ENCODE measurements at places on chromosomes 11 and 22. TPM values are rescaled to one million over a fixed set of nuclear protein-coding genes. Genes with fewer than 3 reads are reported as not detected.

DNA sequence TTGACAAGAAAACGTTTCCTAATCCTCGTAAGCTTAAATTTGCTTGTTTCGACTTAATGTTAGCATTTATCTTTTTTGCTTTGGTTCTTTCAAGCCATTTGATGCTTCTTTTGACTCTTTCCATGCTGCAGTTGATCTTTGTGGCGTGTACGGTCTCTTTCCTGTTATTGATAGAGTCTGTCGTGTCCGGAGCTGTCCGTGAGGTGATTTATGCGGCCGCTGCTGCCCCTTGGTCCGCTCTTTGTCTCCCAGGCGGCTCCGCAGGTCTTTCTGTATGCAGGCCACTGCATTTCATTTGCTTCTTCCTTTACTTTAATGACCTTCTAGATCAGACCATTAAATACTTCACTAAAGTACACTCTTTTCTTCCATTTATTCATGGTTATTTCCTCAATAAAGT, 50.3 kb downstream of the TBC1D22A start:
- DNase-seq, result peak; percentile 22

- no peak for DNase-seq
Observed at GRCh38 chr22:44348971-44349560, 36.3 kb upstream of the SHISAL1 start.

- DNase-seq, result no peak
Observed at GRCh38 chr11:117563556-117563955, 233.5 kb downstream of the DSCAML1 start.

DNA sequence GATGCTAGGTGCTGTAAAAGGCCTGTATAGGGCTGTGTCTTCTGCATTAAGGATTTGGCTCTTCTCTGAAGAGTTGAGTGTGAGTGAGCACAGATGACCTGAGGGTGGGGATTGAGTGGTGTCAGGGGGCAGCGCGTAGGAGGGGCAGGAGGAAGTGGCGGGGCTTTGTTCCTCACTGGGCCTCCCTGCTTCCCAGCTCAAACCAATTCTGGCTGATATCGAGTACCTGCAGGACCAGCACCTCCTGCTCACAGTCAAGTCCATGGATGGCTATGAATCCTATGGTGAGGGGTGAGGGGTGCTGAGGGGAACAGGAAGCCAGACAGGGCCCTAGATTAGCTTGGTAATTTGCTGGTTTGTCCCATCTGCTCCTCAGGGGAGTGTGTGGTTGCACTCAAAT, 9.1 kb downstream of the PHOX2A start:
- DNase-seq, result no peak

- DNase-seq, result no peak
Observed at GRCh38 chr11:77101043-77101537, 1.6 kb upstream of the OMP start.

DNA sequence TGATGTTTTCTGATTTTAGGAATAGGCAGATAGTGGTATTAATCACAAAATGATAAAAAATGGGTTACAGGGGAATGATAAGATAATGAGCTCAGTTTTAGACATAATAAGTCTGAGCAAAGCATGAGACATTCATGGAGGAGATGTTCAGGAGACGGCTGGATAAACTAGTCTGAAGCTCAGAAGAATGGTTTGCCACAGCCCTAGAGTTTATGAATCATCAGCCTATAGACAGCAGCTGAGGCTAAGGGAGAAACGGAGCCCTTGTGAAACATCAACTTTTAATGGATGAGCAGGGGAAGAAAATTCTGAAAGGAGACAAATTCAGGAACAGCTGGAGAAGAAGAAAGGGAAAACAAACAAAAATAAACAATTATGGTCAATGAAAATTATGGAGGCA, 87.2 kb downstream of the RELT start:
- DNase-seq, result no peak

DNA sequence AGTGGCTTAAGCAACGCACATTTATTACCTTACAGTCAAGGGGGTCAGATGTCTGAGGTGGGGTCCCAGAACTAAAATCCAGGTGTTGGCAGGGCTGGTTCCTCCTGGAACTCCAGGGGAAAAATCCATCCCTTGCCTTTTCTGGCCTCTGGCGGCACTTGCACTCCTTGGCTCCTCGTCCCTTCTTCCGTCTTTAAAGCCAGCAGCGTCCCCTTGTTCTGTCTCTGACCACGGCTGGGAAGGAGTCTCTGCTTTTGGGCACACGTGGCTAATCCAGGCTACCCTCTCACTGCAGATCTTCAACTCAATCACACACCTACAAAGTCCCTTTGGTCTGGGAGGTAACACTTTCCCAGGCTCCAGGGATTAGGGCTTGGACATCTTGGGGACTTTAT, 73.5 kb upstream of the WNT7B start:
- DNase-seq, result no peak

GRCh38 chr11:2768471-2769408, 68.9 kb upstream of the KCNQ1OT1 start:
- no peak for DNase-seq

- DNase-seq, result no peak
Observed at GRCh38 chr11:111922803-111923202, 4.1 kb downstream of the C11orf52 start.

DNA sequence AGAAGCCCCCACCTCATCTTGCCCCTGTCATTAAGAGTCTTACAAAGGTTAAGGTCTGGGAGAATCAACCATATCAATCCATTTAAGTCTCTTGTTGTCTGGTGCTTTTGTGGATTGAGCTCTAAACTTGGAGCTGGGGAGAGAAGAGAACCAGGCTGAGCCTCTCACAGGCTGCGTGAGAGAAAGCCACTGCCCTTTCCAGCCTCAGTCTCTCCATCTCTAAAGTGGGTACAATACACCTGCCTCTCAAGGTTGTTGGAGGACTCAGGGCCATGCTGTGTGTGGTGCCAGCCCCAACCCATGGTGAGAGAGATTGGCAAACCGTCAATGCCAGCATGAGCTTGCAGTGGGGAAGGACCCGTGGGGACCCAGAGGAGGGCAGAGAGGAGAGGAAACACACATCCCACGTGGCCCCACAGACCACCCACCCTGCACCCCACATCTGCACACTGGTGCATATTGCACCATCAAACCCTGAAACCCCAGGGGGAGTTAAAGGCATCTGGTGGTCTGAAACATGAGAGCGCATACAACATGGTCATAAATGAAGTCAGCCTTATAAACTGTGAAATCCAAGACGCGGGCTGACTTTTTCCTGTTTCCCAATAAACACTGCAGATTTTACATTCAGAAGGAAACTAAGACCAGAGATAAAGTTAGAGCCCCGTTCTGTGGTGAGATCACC, 27.5 kb upstream of the FBLN1 start:
- no peak for DNase-seq

DNA sequence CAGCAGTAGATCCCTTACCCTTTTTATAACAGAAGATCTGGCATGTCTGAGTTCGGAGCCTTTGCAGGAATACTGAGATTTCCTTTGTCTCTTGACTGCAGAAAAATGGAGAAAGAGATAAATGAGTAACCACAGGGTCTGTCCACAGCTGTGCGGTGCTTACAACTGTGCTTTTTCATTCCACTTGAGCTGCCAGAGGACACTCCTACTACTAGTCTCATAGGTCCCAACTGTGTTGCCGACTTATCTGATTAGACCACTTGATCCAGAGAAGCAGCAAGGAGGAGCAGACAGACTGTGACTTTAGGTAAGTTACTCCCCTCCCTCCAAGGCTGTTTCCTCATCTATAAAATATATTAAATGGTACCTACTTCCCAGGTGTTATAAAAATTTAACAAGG, 17.5 kb downstream of the FAM227A start:
- no peak for DNase-seq

DNA sequence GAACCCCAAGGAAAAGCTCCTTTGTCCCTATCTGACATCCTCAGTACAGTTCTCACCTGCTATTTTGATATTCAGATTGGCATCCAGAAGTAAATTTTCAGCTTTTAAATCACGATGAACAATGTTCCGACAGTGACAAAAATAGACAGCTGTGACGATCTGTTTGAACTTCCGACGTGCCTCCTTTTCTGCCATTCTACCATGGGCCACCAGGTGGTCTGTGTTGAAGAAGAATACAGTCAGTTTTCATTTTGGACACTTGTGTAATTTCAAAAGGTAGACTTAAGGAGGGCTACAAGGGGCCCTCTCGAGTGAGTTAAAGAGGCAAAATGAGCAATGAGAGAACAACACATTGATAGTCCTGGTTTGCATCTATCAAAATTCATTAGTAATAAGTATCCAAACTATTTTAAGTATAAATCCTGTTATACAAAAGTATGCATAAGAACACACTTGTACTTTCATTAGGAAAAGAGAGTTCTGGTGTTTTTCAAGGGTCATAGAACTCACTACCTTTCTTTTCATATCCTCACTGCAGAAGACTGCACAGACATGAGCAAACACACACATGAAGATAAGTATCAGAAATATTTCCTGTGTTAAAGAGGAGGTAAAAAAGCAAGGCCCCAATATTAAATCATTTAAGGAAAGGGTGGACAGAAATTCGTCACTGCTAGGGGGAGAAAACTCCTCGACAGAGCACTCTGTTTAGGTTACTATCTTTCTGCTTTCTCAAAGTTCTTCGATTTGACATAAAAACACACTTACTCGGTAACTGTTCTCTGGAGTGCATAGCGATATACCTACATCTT, 89.9 kb upstream of the APOA1 start:
- DNase-seq, result no peak

DNA sequence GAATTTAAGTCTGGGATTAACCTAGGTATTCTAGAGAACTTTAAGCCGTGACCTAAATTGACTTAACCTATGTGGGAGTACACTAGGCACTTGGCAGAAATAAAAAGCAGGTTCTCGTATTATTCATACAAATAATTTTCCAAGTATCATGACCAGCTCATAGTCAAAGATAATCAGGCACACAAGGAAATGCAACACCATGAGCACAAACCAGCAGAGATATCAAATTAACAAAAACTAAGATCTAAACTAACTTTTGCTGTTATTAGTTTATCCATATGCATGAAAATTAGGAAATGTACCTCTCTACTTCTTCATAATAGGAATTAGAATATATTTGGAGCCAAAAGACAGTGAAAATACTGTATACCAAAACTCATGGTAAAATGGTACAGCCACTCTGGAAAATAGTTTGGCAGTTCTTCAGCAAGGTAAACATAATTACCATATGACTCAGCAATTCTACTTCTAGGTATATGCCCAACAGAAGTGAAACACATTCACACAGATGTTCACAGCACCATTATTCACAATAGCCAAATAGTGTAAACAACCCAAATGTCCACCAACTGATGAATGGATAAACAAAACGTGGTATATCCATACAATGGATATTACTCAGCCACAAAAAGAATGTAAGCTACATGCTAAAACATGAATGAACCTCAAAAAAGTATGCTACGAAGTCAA, 154.1 kb downstream of the ENTHD1 start:
- no peak for DNase-seq

- DNase-seq, result no peak
Observed at GRCh38 chr11:43418197-43418596, 59.5 kb downstream of the TTC17 start.

Gene NOX4
- total RNA-seq, result 2.3 TPM

Gene SGSM1
- 5.4 TPM for total RNA-seq

Gene C11orf65
- total RNA-seq, result 0.22 TPM

All from H1 (cell line).